Left forelimb (tissue), 1 donor: ENCODE measurements at places on chromosomes 11 and 22.

DNA sequence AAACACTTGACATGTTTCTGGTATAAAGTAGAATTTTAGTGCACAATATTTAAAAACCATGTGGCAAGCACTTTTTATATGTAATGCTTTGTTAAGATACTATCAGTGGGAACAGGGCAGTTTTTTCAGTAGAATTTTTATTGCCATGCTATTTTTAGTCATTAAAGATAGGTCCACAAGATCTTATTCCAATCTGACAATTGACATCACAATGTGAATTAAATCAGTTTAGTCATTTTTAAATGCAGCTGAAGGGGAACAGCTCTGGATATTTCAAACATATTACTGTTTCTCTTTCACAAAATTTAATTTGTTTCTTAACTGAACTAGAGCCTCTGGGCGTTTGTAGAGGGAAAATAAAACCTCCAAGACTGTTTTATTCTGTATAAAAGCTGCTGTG is 194.1 kb downstream of the MSANTD4 start:
- DNase-seq = no peak

GRCh38 chr22:36966851-36967540 is 52.3 kb downstream of the TST start:
- peak; percentile 31 for DNase-seq

DNA sequence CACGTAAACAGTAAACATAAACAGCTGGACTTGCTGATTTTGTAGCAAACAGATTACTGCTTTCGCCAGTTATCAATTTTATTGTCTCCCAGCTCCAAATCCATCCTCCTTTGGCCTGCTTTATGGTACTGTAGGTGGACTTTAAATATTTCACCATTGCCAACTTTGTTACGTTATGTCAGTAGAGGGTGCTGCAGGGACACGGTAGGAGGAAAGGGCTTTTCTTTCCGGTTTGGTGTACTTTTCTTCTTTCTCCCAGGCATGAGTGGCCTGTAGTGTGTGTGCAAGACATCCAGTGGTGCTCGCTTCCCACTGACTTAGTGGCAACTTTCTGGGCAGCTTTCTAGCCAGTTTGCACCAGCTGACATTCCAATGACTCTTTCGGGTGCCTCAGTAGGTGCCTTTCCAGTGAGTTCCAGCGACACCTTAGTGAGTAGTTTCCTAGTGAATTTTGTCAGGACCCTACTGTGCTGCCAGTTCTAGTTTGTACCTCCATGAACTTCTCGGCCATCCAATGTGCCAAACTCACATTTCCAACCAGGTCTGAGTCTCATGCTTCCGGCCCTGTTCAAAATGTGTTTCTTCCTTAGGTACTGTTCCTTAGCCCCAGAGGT is 267.6 kb upstream of the TENM4 start:
- no peak for DNase-seq

DNA sequence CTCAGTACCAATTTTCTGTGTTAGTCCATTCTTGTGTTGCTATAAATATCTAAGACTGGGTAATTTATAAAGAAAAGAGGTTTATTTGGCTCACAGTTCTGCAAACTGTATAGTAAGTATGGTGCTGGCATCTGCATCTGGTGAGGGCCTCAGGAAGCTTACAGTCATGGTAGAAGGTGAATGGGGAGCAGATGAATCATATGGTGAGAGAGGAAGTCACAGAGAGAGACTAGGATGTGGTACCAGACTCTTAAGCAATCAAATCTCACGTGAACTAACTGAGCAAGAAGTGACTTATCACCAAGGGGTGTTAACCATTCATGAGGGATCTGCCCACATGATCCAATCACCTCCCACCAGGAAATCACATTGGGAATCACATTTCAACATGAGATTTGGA is 60.8 kb upstream of the ZBED5 start:
- no peak for DNase-seq

- peak; percentile 80 for DNase-seq
These were observed 81.0 kb downstream of the PRR5L start for GRCh38 chr11:36376888-36377758.

DNA sequence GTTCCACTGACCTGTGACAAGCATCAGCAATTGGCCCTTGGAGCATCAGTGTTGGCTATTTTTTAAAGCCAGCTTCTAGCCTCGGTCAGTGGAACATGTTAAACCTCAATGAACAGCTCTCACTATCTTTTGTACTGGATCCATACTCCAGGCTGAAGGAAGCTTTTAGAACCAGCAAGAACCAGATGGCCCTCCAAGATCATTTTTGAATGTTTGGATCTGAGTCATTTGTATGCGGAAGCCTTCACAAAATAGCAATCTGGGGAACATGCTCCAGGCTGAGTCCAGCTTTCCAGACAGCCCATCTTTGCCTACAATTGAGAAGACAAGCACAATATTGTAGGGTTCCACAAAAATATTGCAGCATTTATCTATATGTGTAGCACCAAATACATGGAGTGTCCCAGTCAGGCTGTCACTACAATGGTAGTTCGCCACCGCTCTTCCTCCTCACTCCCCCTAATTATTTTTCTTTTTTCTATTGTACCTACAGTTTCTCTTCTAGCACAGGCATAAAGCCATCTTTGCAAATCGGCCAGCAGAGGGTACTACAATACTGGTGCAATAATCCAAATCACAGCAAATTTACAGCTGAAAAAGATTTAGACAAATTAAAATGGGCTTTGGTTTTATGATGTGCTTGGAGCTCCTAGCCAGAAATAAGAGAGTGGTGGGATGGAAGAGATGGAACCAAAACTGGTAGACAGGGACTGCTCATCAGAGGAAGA is 177.4 kb upstream of the BLID start:
- DNase-seq = no peak

DNA sequence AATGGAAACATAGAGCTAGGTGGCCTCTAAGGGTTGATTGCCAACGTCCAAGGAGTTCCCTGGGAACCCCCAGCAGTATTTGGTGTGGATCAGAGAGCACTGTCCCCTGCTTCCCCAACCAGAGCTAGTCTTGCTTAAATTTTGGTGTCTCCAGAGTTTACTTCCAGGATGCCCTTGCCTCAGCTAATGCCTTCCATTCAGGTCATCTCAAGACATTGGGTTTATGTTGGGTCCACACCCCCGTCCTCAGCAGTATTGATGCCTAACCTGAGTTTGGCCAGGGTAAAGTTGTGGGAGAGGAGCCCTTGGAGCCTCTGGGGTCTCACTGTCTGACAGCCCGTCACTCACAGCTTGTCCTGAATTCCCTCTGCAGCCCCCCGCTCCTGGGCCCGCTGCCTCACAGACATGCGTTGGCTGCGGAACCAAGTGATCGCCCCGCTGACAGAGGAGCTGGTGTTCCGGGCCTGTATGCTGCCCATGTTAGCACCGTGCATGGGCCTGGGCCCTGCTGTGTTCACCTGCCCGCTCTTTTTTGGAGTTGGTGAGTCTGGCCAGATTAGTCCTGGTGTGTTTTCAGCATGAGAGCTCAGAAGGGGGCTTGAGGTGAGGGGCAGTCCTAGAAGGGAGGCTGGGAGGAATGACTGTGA is 1.4 kb downstream of the RCE1 start:
- DNase-seq = no peak

DNA sequence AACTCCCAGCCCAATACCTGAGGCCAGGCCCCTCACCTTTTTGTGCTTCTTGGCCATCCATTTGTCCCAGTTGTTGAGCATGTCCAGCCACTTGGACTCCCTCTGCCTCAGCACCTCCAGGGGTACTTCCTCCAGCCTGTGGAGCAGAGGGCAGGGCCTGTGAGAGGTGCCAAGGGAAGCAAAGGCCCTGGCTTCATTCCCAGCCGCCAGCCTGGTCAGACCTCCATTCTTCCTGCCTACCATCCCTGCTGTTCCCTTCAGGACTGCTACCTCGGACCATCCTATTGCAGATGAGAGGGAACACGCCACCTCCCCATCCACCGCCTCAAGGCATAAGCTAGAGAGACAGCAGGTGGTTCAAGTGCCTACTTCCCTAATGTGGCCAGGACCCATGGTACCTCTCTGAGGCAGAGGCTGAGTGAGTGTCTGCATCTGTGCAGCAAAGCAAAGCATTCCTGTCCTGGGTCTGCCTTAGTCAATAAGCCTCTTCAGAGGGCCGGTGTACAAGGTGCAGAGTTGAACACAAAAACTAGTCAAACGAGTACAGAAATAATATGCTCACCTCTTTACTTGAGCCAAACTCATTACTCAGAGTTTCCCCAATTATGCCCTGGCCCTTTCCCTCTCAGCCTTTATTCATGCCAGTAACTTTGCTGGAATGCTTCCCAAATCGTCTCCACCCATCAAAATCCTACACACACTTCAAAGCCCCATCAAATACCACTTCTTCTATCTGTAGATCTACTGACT is 15.4 kb upstream of the CASTOR1 start:
- DNase-seq = no peak

GRCh38 chr11:112219476-112220232 is 6.6 kb upstream of the PTS start:
- no peak for DNase-seq

- no peak for DNase-seq
These were observed 54.0 kb downstream of the RTN4R start for GRCh38 chr22:20213833-20214708.

DNA sequence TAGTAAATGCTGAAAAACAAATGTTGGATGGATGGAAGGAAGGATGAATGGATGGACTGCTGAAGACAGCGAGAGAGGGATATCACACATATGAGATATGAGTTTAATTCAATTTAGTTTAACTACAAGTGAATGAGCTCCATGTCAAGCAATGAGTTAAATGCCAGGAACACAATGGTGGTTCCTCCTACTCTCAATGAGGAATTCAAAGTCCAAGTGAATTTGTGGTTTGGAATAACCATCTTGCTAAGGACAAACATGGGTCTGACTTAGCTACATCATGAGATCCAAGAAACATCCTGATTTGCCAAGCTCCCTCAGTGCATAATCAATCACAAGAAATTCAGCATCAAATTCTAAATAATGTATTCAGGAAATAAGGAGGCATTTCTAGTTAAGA is 26.1 kb upstream of the PPP2R1B start:
- no peak for DNase-seq

DNA sequence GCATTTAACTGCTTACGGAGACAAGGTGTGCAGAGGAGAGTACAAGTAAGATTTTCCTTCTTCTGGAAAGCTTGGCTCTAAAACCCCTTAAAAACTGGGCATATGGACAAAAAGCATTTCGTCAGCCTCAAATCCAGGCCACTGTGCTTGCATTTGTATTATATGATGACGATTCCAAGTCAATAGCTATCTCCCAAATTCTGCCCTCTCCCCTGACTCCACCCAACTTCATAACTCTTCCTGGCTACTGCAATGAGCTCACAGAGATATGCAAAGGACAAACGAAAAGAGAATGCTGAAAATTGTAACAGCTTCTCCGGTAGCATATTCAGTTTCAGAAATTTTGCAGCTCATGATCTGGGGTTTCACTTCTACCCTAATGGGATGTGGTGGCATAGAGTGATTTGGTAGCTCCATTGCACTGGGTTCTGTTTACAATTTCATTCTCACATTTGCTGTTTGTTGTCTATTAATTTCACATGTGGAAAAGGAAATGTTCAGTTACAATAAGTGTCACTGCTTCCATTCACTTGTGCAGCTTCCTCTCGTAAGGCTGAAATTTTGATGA is 45.6 kb upstream of the CHRM4 start:
- no peak for DNase-seq

DNA sequence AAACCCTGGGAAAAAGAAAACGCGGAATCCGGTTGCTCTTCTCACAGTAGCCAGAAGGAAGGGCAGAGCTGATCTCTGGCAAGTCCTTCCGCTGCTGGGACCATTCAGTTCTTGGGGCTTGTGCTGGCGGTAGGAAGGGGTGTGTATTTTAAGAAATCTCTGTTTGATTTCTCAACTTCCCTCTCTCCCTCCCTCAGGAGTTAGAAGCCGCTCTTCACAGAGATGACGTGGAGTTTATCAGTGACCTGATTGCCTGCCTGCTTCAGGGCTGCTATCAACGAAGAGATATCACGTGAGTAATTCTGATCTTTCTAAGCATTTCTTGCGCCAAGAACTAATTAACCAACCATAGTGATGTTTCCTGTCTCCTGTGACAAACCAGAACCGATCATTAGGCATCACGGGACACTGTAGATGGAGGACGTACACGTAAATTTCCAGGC is 85.9 kb upstream of the SLC25A18 start:
- DNase-seq = no peak

DNA sequence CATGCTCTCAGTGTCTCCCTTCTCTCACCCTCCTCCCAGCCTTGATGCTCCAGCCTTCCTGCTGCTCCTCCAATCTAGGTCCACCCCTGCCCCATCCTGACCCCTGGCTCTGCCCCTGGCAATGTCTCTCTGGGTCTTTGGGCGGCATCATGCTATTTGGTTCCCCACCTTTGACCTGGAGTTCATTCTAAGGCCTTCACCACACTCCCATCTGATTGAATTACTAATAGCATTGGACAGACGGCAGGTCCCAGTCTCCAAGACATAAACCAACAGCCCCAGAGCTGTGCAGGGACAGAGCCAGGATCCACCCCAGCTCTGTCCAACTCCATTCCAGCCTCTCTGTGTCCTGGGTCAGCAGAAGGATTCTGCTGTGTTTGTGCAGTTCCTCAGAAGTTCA is 7.2 kb downstream of the APOL4 start:
- DNase-seq = peak; percentile 53

DNA sequence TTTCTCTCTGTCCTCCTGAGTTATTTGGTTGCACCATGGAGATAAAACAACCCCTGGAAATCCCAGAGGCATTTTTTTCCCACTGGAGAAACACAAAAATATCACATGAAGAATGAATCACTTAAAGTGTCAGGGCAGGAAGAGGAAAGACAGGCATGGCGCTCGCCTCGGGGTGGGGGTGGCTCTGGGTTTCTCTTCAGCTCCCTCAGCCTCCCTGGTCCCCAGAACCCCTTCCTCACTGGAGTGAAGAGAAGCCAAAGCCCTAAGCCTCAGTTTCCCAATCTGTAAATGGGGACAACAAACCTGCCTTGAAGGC is 938 bp downstream of the SHISAL1 start:
- DNase-seq = no peak

GRCh38 chr11:132047167-132047566 is 676.8 kb downstream of the NTM start:
- DNase-seq = no peak

- DNase-seq = no peak
These were observed 10.9 kb downstream of the ZMAT5 start for GRCh38 chr22:29755889-29756288.

DNA sequence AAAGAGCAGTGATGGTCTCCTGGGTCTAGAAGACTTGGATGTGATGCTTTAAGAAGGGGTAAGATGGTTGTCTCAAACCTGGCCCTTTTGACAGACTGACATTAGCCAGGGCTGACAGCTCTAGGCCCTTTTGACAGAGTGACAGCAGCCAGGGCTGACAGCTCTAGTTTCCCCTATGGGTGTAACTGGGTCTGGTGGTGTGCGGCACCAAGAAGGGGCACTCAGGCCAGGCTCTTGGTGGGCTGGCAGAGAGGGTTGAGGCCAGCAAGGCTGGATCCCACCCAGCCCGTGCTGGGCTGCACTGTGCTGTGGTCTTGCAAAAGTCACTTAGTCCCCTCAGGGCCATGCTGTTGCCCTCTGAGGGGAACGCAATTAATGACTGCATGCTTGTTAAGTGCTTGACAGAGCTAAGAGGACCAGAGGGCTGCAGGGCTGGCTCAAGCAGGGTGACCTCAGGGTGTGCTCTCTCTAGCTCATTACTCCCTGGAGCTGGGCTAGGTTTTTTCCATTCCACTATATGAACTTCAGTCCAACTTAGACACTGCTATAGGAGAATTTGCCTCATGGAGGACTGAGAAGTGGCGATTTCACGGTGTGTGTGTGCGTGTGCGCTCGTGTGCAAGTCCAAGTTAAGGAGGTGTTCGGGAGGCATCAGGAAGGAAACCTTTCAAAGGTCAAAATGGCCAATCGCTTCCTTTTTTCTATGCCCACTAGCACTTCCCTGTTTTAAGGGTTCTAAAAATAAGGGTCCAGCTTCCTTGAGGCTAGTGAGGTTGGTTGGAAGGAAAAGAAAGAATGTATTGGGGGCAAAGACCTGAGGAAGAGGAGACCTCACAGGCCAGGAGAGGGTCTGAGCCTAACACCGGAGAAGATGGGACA is 4.4 kb downstream of the UBASH3B start:
- DNase-seq = no peak
